ENCODE measurements at places on chromosomes 2 and 18.

DNA sequence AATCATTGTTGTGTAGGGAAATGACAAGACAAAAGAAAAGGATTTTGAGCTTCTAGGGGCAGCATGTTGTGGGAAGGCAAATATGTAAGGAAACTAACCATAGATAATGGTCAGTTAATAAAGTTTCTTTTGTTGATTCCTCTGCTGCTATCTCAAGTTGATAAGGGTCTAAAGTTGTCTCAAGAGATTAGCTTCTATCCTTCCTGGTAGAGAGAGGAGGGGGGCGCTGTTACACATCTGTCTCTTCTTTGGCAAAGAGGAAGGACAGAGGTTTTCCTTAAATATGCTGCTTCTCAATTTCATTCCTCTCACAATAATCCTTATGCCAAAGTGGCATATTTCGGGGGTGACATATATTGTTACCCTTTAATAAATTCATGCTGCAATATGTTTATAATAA lies 944.0 kb downstream of the DPP10 start:
- DNase-seq, result no peak

- no peak for DNase-seq
Measured at GRCh38 chr2:73215254-73215653, 1.2 kb downstream of the SMYD5 start.

DNA sequence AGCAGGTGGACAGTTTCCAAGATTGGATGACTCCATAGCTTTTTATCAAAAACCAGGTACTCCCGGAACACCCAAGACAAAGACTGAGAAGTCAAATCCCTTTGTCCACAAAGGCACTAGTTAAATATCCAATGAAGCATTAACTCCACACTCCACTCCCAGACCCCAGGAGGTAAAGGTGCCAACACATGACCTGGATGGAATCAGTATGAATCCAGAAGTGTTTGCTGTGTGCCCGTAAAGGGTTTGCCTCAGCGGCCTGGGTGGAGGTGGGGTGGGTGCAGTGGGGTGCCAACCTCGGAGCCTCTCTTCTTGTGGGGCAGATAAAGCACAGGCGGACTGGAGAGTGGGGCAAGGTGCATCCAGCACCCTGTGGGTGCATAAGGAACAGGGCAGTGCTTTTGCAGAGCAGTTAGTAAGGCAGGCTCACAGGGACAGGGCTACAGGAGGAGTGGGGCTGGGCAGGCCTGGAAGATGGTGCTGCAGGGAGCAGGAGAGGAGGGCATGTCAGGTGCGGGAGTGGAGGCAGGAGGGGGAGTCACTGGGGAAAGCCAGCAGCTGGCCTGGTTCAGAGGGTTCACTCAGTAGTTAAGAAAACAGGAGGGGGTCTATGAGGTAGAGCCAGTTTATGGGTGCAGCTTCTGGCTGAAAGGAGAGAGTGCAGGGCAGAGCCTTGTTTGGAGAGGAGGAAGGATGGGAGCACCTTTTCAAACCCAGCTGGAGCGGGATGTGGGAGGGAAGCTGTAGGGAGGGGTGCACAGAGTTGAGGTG lies 208.4 kb upstream of the SMAD2 start:
- DNase-seq, result no peak

- no peak for DNase-seq
Measured at GRCh38 chr2:120747281-120747680, 11.6 kb downstream of the GLI2 start.

DNA sequence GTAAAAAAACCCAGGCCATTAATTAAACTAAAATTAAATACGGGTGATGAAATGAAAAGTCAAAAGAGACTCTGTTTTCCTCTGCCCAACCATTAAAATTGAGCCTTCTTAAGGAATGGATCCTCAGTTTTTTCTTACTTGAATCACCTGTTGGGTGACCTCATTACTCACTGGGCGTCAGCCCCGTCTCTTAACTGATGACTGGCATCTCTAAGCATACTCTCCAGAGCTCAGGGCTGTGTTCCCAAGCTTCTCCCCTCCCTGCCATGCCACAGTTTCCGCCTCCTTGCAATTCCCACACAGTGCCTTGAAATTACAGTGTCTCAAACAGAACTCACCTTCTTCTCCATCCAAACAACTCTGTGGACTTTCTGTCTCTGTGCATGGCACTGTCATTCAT lies 421.1 kb upstream of the CELF4 start:
- no peak for DNase-seq

DNA sequence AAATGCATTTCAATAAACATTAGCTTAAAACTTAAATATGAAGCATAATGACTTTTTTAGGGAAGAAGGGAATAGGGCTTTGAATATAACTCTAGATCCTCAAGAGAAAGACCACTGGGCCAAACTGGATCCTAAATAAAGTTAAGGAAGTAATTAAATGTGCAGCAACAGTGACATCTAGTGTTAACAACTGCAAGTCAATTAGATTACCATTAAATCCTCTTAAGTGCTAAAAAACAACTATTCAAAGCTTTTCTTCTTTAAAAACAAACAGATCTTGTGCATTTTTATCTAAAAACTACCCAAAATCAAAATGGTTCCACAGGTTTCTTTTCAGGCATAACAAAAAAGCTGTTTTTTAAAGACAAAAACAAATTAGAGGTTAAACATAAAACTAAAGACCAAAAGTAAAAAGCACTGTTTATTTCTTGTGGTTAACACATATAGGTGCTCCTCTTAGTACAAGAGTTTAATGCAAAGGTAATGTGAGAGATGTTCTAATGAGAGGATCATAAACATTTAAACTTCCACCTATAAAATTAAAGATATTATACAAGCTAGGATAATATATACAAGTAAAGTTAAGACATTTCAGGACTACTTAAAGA lies 111.4 kb downstream of the THADA start:
- peak; percentile 10 for DNase-seq

GRCh38 chr18:9204659-9205058 lies 68.1 kb downstream of the ANKRD12 start:
- no peak for DNase-seq

DNA sequence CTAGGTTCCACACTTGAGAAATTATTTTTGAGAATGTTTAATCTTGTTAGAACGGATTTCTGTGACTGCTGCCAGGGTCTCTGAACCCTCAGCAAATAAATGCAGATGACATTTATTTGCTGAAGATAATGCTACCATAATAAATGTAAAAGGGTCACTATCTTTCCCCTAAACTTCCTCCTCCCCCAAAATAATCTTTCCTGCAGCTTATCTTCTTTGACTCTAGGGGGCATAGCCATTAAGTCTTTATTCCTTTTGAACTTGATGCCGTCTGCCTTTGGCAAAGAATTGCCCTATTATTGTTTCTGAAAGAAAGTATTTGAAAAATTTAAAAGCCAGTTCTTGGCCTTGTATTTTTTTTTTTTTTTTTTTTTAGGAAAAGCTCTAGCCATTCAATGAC lies 63.6 kb upstream of the ACSL3 start:
- DNase-seq, result no peak

DNA sequence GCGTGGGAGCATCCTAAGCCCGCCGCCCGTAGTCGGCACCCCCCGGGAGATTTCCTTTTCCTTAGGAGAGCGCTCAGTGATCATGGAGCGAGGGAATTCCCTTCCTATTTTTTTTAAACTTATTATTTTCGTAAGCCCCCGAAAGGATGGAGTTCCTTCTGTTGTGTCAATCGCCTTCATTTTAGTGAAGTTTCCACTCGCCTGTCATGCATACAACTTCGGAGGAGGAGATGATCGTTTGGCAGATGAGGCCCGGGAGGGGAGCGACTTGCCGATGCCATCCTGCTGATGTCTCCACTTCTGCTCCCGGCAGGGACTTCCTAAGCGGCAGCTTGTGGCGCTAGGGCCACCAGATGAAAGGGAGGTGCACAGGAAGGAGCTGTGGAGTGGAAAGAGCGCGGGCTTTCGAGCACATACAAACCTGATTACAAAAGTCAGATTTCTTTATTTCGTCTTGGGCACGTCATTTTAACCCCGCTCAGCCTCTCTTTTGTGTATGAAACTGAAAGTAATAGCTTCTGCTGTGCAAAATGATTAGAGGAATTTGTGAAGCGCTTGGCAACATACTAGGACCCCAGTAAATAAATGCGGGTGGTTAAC lies at the start of gene ADGRF3:
Gene ADGRF3, minus strand, starts transcription at position 336 of the 600 bp plus-strand sequence. CDS start 555 bp downstream, outside the sequence.
- DNase-seq, result peak; percentile 29
